AG09309 (cell line): ENCODE measurements at places on chromosomes 2 and 18.

DNA sequence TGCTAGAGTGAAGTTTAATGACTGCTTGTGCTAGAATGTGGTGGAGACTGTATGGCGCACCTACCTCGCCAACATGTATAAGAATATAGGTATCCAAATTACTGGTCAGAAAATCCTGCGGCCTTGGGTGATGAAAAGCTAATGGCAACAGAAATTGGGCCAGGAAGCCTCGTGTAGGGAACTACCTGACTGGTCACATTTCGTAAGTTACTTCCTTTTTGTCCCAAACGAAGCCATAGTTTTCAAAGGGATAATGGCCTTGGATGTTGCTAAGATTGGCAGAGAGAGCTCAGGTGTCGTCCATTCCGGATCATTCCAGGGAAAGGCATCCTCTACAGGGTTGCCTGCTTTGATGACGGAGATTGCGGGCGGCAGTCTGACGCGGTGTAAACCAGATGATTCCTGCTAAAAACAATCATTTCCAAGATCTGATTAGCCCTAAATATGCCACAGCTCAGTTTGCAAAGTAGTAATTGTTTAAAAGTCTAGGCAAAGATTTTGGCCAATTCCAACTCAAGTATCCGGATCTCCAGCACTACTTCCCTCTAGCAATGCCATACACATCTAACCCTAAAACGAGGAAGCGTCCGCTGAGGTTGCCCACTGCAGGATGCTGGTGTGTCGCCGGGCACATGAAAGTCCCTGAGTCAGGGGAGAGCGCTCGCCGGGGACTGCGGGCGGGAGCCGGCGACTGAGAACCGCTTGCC, 708 bp upstream of the MALT1 start:
- DNase-seq: no peak

DNA sequence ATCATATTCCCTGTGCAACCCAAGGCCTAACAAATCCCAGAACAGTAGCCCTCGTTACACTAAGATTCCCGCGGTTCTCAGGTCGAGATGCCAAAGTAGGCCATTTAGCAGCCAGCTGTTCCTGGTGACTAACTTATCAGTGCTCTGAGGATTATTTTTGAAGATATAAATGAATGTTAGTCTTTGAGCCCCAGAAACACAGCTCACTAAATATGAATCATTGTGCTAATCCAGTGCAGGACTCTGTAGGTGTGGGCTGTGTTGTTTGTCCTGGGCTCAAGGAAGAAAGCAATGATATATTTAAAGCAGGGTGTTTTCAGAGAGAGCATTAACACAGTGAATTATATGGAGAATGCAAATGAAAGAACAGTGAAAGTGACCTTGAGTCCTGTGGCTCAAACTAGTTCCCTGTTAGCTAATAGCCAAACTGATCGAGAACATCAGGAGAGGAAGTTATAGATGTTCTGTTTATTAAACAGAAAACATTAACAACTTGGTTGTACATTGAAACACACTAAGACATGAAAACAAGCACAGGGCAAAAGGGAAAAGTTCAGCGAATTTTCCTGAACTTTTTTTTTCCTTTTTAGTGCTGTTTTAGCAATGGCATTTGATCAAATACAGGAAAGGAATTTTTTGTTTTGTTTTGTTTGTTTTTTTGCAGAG, 228.3 kb downstream of the RNF152 start:
- no peak for DNase-seq

- peak; percentile 44 for DNase-seq
Measured at GRCh38 chr2:180124273-180125139, 117.4 kb upstream of the CWC22 start.

DNA sequence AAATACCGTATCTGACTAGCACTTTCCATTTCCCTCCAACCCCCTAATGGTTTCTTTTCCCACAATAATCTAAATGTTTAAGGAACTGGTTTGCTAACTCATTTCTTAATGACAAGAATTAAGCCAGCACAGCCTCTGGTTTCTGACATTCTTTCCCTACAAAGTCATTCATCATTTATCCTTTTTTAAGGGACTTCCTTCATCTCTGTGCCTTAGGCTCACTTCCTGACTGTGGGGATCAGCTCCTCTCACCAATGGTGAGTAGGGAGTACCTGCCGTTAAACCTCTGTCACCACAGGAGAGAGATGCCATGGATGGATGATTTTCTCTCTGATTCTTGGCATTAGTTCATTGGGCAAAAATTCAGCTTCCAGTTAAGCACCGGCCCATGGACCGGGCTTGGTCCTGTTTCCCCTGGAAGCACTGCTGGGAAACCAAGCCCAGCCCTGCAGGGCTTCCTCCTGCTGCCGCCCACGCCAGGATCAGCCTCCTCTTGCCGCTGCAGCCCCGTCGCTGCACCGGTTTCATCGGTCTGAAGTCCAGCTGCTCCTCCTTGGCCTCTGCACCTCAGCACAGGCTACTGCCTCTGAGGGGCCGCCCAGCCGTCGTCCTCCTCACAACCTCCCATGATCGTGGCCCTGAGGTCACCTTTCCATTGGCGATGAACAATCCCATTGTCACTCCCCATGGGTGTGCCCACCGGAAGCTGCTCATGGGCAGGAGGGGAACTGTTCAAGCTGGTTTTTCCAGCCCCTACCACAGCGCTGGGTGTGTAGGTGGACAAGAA, 64.0 kb upstream of the ZNF516 start:
- no peak for DNase-seq

GRCh38 chr2:44929735-44930273, 11.7 kb upstream of the SIX3 start:
- no peak for DNase-seq

DNA sequence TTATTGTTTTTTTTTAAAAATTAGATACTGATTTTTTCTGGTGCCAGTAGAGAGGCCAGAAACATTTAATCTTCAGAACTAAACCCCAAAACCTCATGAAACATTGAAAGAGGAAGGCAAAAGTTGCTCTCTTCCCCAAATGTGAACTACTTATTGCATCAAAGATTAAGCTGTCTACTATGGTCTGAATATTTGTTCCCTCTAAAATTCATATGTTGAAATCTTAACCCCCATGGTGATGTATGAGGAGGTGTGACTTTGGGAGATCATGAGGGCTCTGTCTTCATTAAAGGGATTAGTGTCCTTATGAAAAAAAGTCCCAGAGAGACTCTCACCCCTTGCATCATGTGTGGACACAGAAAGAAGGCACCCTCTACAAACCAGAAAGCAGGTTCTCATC, 28.2 kb upstream of the SLC8A1 start:
- DNase-seq: no peak

DNA sequence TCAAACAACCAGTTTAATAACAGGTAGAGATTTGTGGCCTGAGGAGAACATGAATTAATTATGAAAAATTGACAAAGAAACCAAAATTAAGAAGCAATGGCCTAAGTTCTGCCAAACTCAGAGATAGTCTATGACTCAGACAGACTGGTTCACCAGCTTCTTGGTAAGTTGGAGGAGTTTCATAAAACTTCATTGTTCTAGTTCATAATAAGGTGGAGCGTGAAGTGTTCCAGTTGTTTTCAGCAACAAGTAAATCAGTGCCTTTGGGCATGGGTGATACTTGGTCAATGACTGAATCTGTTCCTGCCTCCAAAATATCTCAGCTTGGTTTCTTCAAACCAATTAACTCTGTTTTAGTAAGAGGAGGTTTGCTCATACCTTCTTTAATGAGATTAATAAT, 40.0 kb downstream of the SLC40A1 start:
- no peak for DNase-seq

DNA sequence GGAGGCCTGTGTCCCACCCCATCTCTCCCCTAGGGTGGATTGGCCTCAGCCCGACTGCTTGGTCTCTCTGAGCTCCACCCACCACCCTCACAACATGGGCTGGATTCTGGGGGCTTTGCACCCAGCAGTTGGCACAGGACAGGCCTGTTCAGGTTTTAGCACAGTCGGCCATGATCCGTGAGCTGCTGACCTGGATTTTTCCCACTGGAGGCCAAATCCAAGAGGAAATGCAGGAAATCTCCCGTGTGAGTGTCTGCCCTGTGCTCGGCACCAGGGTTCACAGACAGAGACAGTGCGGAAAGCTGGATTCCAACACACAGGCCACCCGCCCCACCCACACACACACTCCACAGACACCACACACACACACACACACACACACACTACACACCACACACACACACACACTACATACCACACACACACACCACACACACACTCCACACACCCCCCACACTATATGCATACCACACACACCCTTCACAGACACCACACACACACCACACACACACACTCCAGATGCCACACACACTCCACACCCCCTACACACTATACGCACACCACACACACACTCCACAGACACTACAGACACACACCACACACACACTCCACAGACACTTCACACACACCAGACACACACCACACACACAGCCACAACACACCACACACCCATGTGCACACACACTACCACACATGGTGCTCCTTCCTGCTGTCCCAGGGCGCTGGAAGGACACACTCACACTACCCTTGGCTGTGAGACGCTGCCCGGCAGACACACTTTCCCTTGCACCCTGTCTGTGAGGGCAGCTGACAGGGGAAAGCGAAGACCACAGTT, 14.1 kb downstream of the MBP start:
- DNase-seq: no peak

DNA sequence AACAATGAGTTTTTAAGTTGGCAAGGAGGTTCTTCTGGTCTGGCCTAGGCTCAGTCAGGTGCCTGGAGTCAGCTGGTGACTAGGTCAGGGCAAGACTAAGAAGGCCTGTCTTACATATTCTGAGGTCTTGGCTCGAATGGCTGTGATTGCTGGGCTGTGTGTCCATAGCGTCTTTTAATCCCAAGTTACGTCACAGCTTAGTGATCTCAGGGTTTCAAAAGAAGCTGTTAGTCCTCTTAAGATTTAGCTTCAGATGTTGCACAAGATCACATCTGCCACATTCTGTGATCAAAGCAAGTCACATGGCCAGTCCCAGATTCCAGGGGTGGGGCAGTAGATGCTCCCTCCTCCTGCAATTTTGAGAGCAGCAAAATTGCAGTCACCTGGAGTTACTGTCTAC, 61.3 kb downstream of the PKP4 start:
- DNase-seq: no peak

DNA sequence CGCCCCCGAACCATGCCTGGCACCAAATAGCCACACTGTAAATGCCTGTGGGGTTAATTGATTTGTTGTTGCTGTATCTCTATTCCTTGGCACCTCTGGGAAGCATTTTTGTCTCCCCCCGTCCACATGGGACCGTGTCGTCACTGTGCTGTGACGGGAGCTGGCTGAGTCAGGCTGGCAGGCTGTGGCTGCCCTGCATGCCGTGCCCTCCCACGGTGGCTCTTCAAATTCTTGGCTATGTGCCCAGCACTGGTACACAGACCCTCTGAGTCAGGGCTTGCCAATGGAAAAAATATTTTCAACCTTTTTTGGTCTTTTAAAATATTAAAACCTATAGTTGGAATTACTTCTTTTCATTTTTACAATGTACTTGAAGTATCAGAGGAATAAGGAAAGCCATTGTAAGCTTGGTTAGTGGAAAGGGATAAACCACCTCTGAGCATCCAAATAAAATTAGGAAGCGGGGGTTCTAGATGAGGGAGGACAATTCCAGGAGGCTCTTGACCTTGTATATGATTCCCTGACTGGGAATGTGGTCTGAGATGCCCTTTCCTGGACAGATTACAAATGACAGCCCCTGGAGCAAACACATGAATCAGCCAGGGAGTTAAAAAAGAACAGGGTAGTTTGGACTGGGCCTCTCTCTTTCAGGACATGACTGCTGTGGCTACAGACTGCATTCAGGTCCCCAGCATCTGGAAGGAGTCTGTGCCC, 59.4 kb downstream of the DGKD start:
- no peak for DNase-seq

GRCh38 chr2:105653302-105653701, 91.4 kb upstream of the NCK2 start:
- DNase-seq: no peak

DNA sequence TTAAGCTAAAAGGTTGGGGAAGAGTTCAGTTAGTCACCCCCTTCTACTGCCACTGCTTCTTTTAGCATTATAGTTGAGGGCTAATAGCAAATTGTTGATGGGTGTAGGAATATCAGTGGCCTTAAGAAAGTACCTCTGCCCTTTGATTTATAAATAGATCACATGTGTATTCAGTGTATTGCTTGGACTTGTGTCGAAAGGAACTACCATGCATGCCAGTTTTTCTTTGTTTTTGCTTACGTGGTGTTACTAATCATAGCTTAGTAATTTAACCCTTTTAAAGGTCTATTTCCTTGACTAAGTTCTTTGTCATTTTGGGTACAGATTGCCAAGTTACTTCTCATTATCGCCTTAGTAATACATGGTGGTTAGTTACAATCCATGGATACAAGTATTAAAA, 85.6 kb downstream of the MIB1 start:
- peak; percentile 31 for DNase-seq

GRCh38 chr2:70420143-70420542, 118.3 kb upstream of the FAM136A start:
- DNase-seq: no peak

DNA sequence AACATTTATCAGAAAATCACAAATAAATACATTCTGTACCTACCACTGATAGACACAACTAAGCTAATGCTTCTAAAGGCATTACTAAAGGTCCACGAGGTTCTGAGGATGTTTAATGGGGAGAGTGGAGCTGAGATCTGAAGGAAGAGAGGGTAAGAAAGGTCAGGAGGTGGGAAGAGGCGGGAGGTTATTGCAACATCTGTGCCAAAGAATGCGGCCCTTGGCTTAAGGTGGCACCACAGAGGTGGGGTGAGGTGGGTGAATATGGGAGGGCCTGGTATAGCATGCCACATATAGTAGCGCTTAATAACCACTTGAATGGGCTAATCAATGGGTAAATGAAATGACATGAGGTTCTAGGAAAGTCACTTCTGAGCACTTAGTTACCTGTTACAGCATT, 217.8 kb upstream of the ATP5MC3 start:
- no peak for DNase-seq

- DNase-seq: no peak
Measured at GRCh38 chr2:54120950-54121349, 5.5 kb downstream of the ACYP2 start.

DNA sequence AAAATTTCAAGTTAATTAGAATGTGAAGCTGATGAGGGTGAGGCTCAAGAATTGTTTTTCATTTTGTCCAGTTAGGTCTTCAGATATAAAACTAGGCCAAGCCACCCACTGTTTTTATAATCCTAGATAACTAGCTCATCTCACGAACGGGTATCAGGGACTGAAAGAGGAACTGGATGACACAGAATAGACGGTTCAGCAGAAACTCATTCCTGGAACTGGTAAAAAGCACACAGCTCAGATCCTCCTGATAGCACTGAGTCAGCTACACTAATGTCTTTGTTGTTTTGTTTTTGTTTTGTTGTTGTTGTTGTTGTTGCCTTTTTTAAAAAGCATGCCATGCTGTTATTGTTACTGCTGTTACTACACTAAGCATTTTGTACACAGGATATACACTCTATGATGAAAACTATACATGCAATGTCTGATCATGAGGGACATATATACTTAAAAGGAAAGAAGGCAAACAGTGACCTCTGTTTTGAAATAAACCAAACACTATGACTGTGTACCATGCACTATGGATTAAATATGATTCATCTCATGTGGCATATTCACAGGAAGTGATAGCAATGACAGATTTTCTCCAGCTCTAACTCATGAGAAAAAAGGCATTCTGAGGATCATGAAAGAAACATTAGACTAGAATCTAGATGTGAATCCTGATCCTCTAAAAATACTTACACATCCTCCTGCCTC, 437.6 kb downstream of the NCKAP5 start:
- DNase-seq: no peak
